ENCODE measurements at places on chromosomes 5 and 9.

GRCh38 chr5:17061973-17062470 lies 125.9 kb upstream of the MYO10 start:
- no peak for DNase-seq

DNA sequence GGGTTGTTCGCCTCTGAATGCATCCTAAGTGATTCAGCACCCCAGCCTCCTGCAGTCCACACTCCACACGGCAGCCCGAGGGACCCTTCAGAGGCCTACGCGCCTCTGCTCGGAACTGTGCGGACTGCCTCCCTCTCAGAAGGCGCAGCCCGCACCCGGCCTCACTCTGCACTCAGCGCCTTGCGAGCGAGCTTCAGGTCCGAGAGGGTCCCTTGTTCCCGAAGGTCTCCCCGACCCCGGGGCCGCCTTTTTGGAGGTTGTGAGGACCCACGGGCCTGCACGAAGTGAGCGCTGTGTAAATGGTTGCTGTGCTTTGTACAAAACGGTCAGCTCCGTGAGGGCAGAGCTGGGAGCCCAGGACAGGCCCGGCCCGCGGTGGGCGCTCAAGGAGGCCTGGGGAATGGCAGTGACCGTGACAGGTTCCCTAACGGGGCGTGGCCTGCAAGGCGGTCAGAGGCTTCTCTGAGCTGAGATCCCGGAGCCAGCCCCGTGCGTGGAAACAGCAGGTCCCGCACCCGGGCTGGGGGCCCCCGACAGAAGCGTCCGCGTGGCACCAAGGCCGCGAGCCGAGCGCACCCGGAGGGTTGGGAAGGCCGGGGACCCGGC lies 698 bp upstream of the CACNA1B start:
- no peak for DNase-seq

DNA sequence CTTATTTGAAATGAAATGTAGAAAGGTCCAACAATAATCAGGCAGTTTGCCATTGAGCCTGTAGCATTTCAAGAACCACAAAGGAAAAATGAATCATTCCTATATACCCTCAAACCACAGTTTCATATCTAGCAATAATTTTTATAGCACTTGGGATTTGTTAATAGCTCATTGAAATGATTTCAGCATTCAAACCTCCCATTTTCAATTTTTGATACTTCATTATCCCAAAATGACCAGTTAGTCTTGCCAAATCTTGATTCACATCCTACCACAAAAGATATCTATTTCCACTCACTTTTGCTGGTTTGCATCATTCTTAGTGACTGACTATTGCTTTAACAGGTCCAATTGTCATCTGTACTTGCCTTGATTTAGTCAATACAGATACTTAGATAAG lies 790.1 kb downstream of the TLE1 start:
- no peak for DNase-seq

DNA sequence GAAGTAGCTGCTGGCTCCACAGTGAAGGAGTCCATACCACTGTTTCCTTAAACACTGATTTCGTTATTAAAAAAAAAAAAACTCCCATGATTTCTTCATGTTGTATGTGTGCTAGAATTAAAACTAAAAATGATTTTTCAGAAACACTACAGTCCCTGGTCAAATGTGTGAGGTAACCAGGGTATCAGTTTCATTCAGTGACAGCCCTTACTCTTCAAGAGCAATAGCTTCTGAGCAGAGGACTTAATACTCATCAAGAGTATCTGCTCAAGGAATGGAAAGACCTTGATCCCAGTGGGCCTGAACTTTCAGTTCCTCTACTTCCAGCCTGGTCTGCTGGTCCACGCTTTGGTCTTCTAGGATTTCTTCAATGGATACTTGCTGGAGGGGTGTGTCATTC lies 95.1 kb downstream of the BNC2 start:
- DNase-seq: no peak

GRCh38 chr9:133306242-133307204 lies 29.5 kb downstream of the SURF6 start:
- DNase-seq: no peak

- DNase-seq: no peak
Measured at GRCh38 chr5:60143942-60144549, 250.5 kb upstream of the PDE4D start.

GRCh38 chr5:73298772-73299630 lies 126.0 kb downstream of the TMEM174 start:
- no peak for DNase-seq

- DNase-seq: no peak
Measured at GRCh38 chr9:99986642-99987041, 80.2 kb downstream of the STX17 start.

DNA sequence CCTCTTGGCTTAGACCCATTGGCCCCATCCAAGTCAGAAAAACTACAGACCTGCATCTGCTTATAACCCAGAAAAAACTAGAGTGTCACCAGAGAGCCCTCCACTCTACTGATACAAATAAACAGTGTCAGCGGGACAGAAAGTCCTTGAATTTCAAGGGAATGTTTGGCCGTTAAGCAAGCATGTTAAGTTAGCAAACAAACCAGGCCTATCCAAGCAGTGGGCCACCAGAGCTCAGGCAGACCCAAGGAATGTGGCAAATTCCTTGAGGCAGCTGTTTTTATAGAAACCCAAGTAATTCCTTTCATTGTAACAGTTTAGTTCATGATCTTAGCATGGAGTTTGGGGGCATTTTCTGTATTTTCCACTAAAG lies 70.9 kb downstream of the PRLR start:
- no peak for DNase-seq

- no peak for DNase-seq
Measured at GRCh38 chr9:21728781-21729180, 73.7 kb upstream of the MTAP start.

DNA sequence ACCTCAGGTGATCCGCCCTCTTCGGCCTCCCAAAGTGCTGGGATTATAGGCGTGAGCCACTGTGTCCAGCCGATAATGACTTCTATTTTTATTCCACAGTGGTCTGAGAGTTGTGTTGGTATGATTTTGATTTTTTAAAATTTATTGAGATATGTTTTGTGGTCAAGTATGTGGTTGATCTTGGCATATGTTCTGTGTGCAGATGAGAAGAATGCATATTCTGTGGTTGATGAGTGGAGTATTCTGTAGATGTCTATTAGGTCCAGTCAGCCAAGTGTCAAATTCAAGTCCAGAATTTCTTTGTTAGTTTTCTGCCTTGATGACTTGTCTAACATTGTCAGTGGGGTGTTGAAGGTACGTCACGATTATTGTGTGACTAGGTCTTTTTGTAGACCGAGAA lies 338.2 kb upstream of the TARS1 start:
- no peak for DNase-seq

DNA sequence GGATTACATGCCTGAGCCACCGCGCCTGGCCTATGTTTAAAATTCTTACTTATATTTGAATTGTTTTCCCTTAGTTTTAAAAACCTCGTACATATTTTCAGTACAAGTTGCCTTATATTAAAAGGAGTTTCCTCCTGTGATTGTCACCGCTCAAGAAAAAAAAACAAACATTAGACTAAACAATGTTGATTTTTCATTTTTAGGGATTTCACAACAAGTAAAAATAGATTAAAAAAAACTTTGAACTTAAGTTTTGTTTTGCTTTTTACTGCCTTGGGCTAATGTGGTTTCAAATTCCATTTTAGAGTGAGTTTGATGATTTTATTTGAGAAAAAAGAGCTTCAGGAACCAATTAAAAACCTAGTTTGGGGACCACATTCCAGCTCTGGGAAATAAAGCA lies 1196.6 kb upstream of the CDH18 start:
- DNase-seq: no peak

GRCh38 chr9:110939047-110939446 lies 99.2 kb downstream of the LPAR1 start:
- no peak for DNase-seq

DNA sequence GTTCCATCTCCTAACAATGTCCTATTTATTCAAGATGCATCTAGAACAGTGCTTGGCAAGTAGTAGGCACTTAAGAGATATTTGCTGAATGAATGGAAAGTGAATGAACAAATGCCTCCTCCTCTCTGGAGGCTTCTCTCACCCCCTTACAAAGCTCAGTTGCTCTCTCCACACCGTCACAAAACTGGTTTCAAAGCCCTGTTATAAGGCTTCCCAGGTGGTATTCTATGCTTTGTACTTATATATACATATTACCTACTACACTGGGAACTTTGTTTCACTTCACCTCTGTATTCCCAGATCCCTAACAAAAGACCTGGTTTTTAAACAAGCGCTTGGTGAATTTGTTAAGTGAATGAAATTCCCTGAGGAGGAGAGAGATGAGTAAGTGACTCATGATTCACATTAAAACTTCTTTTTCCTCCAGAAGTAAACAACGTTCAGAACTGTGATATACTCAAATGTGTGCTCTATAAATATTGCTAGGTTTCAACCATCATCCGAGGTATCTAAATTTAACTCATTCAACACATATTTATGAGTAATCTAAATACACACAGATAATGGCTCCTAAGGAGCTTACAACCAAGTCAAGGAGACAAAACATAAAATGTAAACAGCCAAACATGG lies 36.0 kb downstream of the DENND1A start:
- no peak for DNase-seq

- DNase-seq: no peak
Measured at GRCh38 chr5:90528601-90529193, 687 bp downstream of the LYSMD3 start.

DNA sequence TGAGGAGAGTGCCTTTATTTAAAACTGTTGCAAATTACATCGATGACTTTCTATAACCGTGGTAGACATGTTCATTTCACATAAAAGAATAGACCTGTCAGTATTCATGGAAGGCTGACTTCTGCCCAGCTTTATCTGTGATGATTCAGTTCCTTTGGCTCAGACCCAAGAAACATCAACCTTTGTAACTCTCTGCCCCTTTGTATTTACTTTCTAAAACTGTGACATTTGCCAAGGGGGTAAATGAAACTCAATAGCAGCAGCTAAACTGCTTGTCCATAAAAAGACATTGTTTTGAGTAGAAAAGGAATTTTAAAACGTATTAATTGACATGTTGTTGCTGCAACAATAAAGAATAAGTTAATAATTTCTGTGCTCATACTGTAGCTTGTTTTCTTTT lies 137.8 kb upstream of the ANKH start:
- no peak for DNase-seq

DNA sequence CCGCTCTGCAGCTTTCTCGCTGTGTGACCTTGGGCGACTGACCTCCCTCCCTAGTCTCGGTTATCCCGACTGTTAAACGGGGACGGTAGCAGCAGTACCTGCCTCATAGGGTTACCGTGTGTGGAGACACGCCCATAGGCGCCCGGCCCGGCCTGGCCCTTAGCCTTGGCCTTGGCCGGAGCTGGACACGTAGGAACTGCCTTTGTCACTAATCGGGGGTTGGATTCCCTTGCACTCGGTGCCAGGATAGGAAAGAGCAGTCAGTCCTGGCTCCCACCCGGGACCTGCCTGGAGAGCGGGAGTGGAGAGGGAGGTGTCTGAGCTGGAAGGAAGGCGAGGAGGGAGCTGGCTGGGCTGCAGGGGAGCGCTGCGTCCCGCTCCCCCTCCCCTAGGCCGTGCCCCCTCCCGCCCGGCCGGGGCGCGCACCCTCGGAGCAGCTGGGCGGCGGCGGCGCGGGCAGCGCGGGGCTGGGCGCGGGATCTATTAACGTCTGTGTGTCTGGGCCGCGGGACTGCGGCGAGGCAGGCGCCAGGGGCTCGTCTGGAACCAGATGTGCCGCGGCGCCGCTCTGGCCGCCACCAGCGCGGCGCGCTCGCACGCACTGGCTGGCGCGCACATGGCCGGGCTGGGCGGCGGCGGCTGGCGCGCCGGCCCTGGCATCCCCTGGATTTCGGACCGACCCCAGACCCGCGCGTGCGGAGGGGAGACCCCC lies 31.7 kb downstream of the PRRX2 start:
- no peak for DNase-seq
